ENCODE measurements at places on chromosomes 7 and 10.

- peaks cover 5% of the 10 kb centered on the region for H3K4me1 ChIP-seq
- H3K27me3 ChIP-seq, result no peaks in the 10 kb centered on the region
- H3K27ac ChIP-seq, result no peak overlapping the region
- DNase-seq, result peak; percentile 49
These were observed 97.8 kb upstream of the PRPS1L1 start for GRCh38 chr7:18125476-18125875.

DNA sequence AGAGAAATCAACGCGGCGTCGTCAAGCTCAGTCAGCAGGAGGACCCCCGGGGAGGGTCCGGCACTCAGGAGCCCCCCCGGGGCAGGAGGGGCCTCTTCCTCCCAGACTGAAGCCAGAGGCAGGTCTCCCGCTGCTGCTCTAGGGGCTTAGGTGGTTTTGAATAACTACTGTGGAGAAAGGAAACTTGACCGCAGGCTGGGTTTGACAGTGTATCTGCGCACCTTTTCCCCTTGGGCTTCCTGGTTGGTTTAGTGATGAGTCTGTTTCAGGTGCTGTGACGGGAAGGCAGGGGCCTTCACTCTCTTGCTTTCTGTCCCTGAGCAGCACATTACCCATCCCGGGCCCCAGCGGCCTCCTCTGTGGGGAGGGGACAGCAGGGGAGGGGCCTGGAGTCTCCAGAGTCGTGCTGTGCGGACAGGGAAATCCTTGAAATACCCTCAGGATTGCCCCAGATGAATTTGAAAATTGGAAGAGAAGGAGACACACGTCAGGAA lies 262.2 kb downstream of the ADARB2 start:
- no peak overlapping the region for H3K4me3 ChIP-seq
- DNase-seq, result no peak
- no peak overlapping the region for H3K27ac ChIP-seq
- H3K27me3 ChIP-seq, result no peaks in the 10 kb centered on the region

DNA sequence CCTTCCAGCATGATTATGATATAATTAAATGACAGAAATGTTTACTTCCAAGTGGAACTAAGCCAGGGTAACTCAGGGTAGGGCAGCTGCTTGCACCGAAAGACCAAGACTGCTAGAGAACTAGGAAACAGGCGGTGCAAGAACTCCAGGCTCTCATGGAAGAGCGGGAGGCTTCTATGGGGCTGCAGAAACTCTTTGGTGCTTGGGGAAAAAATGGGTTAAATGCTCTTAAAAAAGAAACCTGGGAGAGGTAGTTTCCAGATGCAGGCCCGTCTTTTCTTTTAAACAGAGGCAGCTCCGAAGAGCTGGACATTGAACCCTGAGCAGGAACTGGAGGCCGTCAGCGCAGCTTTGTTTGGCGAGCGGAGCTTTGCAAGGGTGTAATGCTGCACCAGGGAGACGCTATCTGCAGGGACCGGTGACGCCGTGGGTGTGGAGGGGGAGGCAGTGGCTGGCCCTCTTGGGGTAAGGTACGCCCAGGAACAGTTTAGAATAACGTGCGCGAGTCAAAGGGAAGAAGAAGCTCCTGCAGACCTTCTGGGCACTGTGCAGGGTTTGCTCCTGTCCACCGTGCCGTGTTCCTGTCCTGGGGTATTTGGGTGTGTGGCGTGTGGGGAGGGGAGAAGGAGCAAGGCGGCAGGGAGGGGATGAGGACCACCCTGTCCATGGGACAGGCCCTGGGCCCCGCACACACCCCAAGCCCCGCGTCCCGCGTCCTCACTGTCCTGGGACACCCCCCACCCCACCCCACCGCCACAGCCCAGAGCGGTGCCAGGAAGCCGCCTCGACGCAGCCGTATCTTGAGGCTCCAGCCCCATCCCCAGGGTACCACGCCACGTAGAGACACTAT lies 59.0 kb downstream of the EGFR start:
- no peak overlapping the region for H3K27ac ChIP-seq
- no peak overlapping the region for H3K4me3 ChIP-seq
- no peaks in the 10 kb centered on the region for H3K36me3 ChIP-seq
- no peaks in the 10 kb centered on the region for H3K27me3 ChIP-seq
- no peaks in the 10 kb centered on the region for H3K4me1 ChIP-seq

DNA sequence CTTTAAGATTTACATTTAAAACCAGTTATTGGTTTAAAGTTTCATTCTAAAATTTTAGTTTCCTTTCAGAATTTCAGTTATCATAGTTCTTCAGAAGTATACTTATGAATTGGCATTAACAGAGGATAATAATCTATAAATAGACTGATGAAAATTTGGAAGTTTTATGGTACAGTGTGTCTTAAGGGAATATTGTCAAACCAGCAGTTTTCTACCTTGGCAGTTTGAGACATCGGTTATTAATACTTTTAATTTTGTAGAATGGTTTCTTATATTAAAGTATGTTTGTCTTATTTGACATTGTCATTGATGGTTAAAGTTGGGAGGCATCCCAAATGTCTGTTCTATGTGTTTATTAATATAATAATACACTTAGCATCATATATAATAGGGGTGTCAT lies 2.0 kb downstream of the AHR start:
- no peak for DNase-seq
- H3K4me1 ChIP-seq, result peaks cover 4% of the 10 kb centered on the region
- H3K27me3 ChIP-seq, result peaks cover 32% of the 10 kb centered on the region
- H3K4me3 ChIP-seq, result peak overlapping the region; percentile 85
- H3K36me3 ChIP-seq, result no peaks in the 10 kb centered on the region

- no peak overlapping the region for H3K27ac ChIP-seq
- DNase-seq, result peak; percentile 10
- no peak overlapping the region for H3K4me3 ChIP-seq
- H3K4me1 ChIP-seq, result no peaks in the 10 kb centered on the region
These were observed 61.3 kb downstream of the SKIDA1 start for GRCh38 chr10:21464134-21464533.

GRCh38 chr7:124702385-124702784 lies 63.2 kb downstream of the GPR37 start:
- H3K4me3 ChIP-seq, result no peak overlapping the region
- H3K36me3 ChIP-seq, result no peaks in the 10 kb centered on the region
- DNase-seq, result no peak
- H3K27me3 ChIP-seq, result no peaks in the 10 kb centered on the region
- no peaks in the 10 kb centered on the region for H3K4me1 ChIP-seq
- H3K27ac ChIP-seq, result no peak overlapping the region

GRCh38 chr7:8499128-8499527 lies 65.7 kb downstream of the NXPH1 start:
- no peak overlapping the region for H3K27ac ChIP-seq
- no peaks in the 10 kb centered on the region for H3K4me1 ChIP-seq
- H3K27me3 ChIP-seq, result no peaks in the 10 kb centered on the region

DNA sequence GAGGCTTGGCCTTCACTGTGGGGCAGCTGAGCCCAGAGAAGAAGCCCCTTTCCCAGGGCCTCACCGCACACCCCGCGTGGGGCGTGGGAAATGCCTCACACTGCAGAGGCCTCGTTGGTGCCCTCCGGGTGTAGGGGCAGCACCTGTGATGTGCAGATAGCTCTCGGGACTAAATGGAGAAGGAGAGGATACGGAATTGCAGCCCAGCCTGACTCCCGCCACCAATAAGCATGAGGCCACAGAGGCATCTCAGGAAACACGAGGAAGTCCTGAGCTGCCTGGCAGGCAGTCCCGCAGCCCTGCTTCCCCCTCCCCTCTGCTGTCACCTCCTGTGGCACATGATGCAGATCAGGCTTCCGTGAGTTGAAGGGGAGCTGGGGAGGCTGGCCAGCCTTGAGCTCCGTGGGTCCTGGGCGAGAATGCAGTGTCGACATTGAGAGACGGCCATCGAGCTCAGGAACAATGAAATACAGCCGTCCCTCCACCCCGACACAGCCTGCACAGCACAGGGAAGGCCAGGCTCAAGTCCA lies 59.6 kb upstream of the PPP2R2D start:
- H3K27ac ChIP-seq, result no peak overlapping the region
- H3K36me3 ChIP-seq, result no peaks in the 10 kb centered on the region
- H3K4me3 ChIP-seq, result no peak overlapping the region
- no peaks in the 10 kb centered on the region for H3K4me1 ChIP-seq
- DNase-seq, result peak; percentile 34

- no peak overlapping the region for H3K4me3 ChIP-seq
- no peaks in the 10 kb centered on the region for H3K36me3 ChIP-seq
- DNase-seq, result no peak
These were observed 9.6 kb downstream of the DGKB start for GRCh38 chr7:14892961-14893360.

GRCh38 chr7:94100723-94101345 lies 96.7 kb upstream of the BET1 start:
- no peaks in the 10 kb centered on the region for H3K27me3 ChIP-seq
- H3K36me3 ChIP-seq, result no peaks in the 10 kb centered on the region
- DNase-seq, result no peak
- H3K4me3 ChIP-seq, result no peak overlapping the region

- H3K27ac ChIP-seq, result no peak overlapping the region
- H3K36me3 ChIP-seq, result no peaks in the 10 kb centered on the region
- H3K4me1 ChIP-seq, result no peaks in the 10 kb centered on the region
- no peak overlapping the region for H3K4me3 ChIP-seq
- no peak for DNase-seq
- H3K27me3 ChIP-seq, result no peaks in the 10 kb centered on the region
These were observed 108.5 kb downstream of the FAM107B start for GRCh38 chr10:14665865-14666857.

- no peak overlapping the region for H3K4me3 ChIP-seq
- no peak overlapping the region for H3K27ac ChIP-seq
- no peaks in the 10 kb centered on the region for H3K4me1 ChIP-seq
- H3K27me3 ChIP-seq, result no peaks in the 10 kb centered on the region
These were observed 203.4 kb upstream of the AHR start for GRCh38 chr7:17094963-17095574.

- DNase-seq, result no peak
- no peak overlapping the region for H3K4me3 ChIP-seq
- no peak overlapping the region for H3K27ac ChIP-seq
- no peaks in the 10 kb centered on the region for H3K27me3 ChIP-seq
- H3K36me3 ChIP-seq, result no peaks in the 10 kb centered on the region
These were observed 30.4 kb upstream of the CDK13 start for GRCh38 chr7:39919646-39920045.

- no peak for DNase-seq
- no peak overlapping the region for H3K27ac ChIP-seq
- H3K36me3 ChIP-seq, result no peaks in the 10 kb centered on the region
- H3K27me3 ChIP-seq, result no peaks in the 10 kb centered on the region
- H3K4me3 ChIP-seq, result no peak overlapping the region
- H3K4me1 ChIP-seq, result no peaks in the 10 kb centered on the region
These were observed 22.3 kb upstream of the PLA2G12B start for GRCh38 chr10:72976886-72977285.

DNA sequence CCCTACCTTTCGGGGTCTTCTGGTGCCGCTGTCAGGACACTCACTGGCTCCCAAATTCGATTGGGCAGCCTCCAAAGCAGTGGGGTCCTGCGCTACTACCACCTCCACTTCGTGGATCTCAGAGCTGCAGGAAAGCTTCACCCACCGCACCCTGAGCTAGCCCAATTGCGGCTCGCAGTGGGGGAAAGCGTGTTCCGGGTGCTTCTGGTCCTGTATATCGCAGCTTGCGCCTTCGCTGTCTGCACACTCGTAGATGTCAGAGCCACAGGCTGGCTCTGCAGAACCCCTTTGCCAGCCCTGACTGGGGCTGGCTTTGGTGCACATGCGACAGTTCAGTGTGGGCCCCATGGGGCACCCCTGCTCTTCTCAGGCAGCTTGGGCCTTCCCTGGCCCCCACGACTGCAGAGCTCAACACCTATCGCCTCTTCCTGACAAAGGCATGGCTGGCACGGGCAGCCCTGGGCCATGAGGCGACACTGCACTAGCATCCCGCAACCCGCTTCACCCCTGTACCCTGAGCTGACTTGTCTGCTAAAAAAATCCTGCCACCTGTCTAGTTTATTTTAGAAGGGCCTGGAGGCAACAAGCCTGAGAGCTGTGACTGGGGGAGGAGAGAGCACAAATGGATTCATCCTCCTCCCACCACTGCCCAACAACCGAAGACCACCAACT lies 78.7 kb upstream of the ABI1 start:
- no peaks in the 10 kb centered on the region for H3K27me3 ChIP-seq
- DNase-seq, result no peak
- H3K36me3 ChIP-seq, result no peaks in the 10 kb centered on the region
- H3K4me1 ChIP-seq, result no peaks in the 10 kb centered on the region
- no peak overlapping the region for H3K27ac ChIP-seq
- no peak overlapping the region for H3K4me3 ChIP-seq

DNA sequence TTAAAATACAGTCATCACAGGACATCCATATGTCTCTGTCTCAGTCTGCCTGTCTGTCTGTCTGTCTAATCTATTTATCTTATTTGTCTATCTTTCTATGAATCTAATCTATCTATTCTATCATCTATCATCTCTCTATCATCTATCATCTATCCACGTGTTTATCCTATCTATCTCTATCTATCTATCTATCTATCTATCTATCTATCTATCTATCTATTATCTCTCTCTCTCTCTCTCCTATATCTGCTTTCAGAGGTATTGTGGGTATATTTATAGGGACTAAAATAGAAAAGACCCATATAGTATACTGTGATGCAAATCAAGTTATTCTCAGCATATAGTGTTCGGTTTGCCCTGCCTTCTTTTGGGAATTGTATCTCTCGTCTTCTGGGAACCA lies 167.5 kb downstream of the VPS50 start:
- no peaks in the 10 kb centered on the region for H3K36me3 ChIP-seq
- H3K4me3 ChIP-seq, result no peak overlapping the region

Data from cardiac muscle cell (in vitro differentiated cells and primary cell).